ENCODE measurements at places on chromosomes 1 and 21.

- no peak for DNase-seq
Measured at GRCh38 chr1:195105773-195106172, 1502.5 kb downstream of the KCNT2 start.

- DNase-seq, result no peak
Measured at GRCh38 chr1:6922096-6922931, 137.1 kb downstream of the CAMTA1 start.

DNA sequence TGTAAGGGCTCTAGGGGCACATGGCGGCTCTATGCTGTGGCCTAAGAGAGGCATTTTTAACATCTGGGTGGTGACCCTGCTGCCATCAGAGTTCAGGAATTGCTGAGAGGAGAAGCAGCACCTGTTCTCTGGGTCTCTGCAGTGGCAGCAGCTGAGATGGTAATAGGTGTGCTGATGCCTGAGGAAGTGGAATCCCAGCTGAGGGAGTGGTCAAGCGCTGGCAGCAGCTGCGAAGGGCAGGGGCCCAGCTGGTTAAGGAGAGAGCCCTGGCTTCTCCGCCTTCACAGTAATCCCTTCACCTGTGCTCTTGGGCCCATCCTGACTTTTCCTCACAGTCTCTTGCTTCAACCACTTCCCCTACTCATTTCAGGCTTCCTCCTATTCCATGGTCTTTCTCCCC is 39.8 kb downstream of the GJA5 start:
- no peak for DNase-seq

- DNase-seq, result no peak
Measured at GRCh38 chr1:224819861-224820260, 109.6 kb upstream of the DNAH14 start.

GRCh38 chr1:231934797-231935196 is 308.2 kb downstream of the DISC1 start:
- DNase-seq, result peak; percentile 67

- no peak for DNase-seq
Measured at GRCh38 chr21:38311765-38312164, 55.0 kb downstream of the KCNJ15 start.

GRCh38 chr1:152160576-152160975 is 1.5 kb upstream of the RPTN start:
- no peak for DNase-seq

- no peak for DNase-seq
Measured at GRCh38 chr1:178934546-178934945, 63.7 kb upstream of the ANGPTL1 start.

Measured in NCI-H524 treated with DMSO at 0.1 percent for 48 hours (cell line).